ENCODE measurements at places on chromosomes 11 and 22. TPM values are rescaled to one million over a fixed set of nuclear protein-coding genes. Genes with fewer than 3 reads are reported as not detected.
A peak's percentile ranks its signal among the peaks of the same experiment; 100 is the strongest.

- DNase-seq, result no peak
Measured at GRCh38 chr11:71180694-71181470, 71.5 kb downstream of the SHANK2 start.

DNA sequence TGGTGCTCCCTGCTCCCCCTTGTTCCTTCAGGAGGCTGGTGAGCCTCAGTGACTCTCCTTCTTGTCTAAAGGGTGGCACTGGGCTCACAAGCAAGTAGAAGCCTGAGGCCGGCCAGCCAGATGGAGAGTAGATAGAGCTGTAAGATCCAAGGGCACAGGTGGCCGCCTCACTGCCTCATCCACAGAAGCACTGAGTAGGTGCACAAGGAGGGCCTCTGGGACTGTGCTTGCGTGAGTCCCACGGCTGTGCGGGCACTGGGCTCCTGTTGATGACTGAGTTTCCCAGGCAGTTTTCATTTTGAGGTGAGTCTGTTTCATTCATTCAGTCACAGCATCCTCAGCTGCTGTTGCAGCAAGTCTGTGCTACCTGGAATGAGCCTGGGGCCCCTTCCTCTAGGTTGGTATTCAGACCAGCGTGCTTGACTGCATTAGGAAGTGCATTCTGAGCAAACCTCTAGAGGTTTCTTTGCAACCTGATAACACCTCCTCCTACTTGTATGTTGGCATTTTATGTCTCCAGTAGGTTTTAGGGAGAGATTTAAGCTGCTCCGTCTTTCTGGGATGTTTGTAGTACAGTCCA lies 184.0 kb downstream of the TBC1D22A start:
- peak; percentile 12 for DNase-seq

DNA sequence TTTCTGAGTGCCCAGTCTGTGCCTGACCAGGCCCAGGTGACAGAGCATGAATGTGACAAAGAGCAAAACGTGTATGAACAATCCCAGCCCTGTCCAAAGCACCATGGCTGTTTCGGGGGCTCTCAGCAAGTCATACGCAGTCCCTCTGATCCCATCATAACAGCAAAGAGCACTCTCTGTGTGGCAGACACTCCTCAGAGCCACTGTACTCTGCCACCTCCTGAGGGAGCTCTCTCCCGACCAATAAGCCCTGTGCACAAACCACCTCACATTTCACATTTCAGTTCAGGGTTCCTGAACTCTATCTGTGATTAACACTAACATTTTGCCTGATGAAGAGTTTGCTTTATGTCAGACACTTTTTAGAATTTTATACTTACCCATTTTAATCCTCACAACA lies 6.6 kb downstream of the DGCR2 start:
- DNase-seq, result no peak

DNA sequence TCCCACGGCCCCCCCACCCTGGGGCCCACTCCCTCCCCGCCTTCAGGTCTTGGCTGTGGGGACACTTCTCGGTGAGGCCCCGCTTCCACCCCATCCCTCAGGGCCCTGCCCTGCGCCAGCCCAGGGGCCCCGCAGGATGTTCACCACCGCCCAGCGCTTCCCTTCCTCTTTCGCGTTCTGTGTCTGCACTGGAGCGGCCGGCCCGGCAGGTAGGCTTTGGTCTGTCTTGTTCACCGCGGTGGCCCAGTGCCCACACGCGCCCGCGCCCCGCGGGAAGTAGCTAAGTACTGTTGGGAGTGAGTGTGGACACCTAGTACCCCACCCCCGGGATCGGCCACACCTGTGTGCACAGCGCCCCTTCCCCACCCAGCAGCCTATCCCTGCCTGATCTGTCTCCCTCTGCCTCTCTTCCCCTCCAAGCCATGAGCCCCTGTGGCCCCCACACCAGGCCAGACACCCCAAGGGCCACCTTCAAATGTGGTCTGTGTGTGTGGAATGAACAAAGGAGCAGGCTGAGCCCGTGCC lies 85.4 kb downstream of the WNT7B start:
- no peak for DNase-seq

DNA sequence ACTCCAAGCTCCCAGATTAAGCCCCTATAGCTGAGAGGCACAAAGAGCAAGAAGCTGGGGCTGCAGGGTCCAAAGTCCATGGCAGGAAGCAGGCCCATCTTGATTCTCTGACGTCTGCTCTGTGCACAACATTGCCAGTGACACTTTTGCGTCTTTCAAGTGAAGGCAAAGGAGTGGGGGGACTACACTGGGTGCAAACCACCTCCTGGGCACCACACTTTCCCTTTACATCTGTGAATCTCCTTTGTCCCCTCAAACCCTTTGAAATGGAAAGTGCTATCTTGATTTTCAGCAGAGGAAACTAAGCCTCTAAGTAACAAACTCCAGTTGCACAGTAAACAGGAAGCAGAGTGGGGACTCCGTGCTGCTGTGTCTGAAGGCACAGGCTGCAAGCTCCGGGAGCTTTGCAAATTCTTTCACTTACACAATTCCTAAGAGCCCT lies 428.0 kb downstream of the LARGE1 start:
- DNase-seq, result no peak

GRCh38 chr22:31615491-31615860 lies 46.5 kb downstream of the PISD start:
- DNase-seq, result no peak

GRCh38 chr11:62026739-62027370 lies 59.4 kb upstream of the FTH1 start:
- no peak for DNase-seq

The LMO1 gene
- not detected for total RNA-seq

- DNase-seq, result no peak
Measured at GRCh38 chr11:90846628-90847027, 623.8 kb upstream of the CHORDC1 start.

The OR51E2 gene
- total RNA-seq, result 0.30 TPM

DNA sequence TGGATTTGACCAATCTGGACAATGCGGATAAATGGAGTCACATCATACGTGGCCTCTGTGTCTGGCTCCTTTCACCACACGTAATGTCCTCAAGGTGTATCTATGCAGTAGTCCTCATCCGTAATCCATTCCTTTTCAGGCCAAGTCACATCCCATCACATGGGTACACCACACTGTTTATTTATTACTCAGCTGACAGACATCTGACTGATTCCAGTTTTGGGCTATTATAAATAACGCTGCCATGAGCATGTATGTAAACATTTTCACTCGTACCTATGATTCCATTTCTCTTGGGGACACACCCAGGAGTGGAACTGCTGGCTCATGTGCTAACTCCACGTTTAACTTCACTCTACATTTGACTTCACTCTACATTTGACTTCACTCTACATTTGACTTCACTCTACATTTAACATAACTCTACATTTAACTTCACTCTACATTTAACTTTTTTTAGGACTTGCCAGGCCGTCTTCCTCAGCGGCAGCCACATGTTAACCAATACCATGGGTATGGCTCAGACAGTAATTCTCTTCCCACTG lies 52.1 kb downstream of the SHANK2 start:
- DNase-seq, result no peak

GRCh38 chr11:75588051-75588481 lies 26.0 kb downstream of the SERPINH1 start:
- DNase-seq, result no peak

All from colonic mucosa (tissue), 4 donors.